Activated B cell treated with CpG ODN at 0.5 μM for 24 hours (primary cell): ENCODE measurements at places on chromosomes 3 and 15.

GRCh38 chr3:150346266-150346665 lies 61.8 kb upstream of the TSC22D2 start:
- no peak for DNase-seq
- H3K27me3 ChIP-seq: peaks cover 4% of the 10 kb centered on the region
- no peak overlapping the region for H3K4me3 ChIP-seq
- H3K27ac ChIP-seq: no peak overlapping the region
- no peaks in the 10 kb centered on the region for H3K4me1 ChIP-seq

- no peak for DNase-seq
- no peaks in the 10 kb centered on the region for H3K36me3 ChIP-seq
- no peak overlapping the region for H3K27ac ChIP-seq
- H3K27me3 ChIP-seq: no peaks in the 10 kb centered on the region
- H3K4me3 ChIP-seq: no peak overlapping the region
These were observed 6.6 kb upstream of the MNS1 start for GRCh38 chr15:56471440-56472069.

DNA sequence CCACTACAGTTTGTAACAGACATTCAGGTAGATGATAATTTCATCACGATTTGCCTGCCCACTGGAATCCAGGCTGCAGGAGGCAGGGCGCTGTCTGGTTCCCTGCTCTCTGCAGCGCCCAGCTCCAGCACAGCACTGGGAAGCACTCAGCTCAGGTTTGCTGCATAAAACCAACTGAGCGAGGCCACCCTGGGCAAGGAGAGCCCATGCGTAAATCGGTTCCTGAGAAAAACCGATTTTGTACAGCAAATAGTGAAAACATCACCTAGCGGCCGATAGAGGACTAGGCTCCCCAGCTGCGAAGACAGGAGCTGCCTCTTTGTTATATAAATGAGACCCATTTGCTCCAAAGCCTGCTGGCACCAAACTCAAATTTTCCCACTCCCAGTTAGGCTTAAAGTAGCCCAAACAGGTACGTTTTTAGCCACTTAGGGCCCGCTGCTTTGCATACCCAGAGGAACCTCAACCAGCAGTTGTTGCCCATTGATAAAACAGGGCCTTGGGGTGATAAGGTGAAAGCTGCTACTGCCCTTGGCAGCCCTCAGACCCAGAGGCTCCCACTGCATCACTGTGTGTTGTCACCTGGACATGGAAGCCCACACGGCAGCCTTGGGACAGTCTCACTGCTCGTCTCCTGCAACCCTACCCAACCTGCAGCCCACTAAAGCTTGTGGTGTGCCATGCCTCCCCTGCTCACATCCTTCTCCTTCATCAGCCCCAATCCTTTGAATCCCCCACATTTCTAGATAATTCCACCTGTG lies 47.5 kb downstream of the ALDH1L1 start:
- H3K4me1 ChIP-seq: no peaks in the 10 kb centered on the region
- H3K27me3 ChIP-seq: peaks cover 13% of the 10 kb centered on the region
- H3K27ac ChIP-seq: no peak overlapping the region

- no peak for DNase-seq
- H3K36me3 ChIP-seq: no peaks in the 10 kb centered on the region
- H3K27me3 ChIP-seq: peaks cover 2% of the 10 kb centered on the region
- no peak overlapping the region for H3K27ac ChIP-seq
These were observed 60.5 kb downstream of the STARD5 start for GRCh38 chr15:81263477-81263876.
